Mucosa of descending colon (tissue), 3 donors: ENCODE measurements at places on chromosomes 16 and 17.

DNA sequence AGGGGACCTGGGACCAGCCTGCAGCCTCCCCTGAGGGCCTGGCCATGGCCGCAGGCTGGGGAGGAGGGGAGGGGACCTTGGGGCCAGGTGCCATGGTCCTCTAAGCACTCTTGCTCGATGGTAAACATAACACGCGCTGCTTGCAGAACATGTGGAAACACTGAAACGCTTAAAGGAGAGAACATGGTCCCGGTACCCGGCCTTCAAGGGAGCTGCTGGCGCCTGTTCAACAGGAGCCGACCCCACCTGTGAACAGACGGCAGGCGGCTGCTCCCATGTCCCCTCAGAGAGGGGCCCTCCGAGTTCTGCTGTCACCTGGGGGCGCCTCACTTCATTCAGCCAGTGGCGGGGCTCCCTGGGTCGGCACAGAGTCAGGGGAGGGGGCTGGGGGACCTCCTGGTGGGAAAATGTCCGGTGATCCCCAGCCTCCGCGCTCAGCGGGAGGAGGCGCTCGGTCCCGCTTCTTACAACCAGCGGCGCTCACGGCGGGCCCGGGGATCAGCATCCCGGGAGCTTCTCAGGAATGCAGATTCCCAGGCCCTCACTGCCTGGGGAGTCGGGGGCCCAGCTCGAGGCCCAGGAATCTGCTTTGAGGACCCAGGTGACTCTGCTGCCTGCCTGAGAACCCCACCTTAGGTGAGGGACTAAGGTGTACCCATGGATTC lies 854 bp upstream of the SSTR5 start:
- no peak for DNase-seq

DNA sequence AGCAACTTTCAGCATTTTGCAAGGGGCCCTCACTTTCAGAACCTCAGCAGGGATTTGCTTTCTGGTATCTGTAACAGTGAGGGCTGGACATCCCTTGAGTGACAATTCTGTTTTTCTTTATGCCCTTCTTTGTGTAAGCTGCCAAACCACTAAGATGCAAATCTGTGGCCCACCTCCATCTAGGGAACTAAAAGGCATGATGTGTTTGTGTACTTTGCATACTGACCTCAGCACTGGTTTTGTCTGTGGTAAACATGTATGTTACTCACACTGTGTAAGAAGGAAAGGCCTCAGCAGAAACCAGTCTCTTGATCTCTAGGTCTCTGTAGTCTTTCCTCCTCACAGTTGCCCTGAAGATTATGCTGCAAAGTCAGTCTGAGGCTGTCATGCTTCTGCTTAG lies 396.6 kb upstream of the DYNLRB2 start:
- no peak for DNase-seq

- peak; percentile 79 for DNase-seq
Measured at GRCh38 chr17:10119203-10120108, 79.0 kb downstream of the GAS7 start.

DNA sequence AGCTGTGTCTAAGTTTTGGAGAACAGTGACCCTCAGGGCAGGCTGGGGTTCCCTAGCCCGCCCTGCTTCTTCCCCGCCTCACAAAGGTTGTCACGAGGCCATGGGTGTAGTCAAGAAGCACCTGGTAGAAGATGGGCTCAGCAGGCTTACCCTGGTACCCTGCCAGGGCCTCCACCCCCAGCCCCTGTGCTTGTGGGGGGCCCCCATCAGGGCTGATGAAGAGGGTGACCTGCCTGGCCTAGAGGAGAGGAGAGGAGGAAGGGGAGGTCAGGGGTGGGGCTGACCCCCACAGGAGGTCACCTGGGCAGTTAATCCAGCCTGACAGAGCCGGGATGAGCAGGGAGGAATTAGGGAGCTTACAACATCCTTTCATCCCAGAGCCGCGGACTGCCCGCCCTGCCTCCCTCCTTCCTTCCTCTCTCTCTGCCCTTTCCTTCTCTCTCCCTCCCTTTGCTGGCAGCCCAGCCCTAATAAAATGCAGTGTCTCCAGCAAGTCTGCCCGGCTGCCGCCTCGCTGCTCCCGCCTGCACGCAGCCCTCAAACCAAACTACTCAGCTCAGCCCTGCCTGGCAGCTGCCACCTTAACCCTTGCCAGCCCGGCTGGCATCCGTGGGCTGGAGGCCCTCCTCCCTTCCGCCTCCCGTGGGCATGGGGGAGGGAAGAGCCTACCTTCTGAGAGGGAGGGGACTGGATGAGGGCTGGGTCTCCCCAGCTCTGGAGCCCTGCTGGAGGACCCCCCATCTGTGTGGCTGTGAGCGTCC lies 7.2 kb downstream of the DLX3 start:
- no peak for DNase-seq

DNA sequence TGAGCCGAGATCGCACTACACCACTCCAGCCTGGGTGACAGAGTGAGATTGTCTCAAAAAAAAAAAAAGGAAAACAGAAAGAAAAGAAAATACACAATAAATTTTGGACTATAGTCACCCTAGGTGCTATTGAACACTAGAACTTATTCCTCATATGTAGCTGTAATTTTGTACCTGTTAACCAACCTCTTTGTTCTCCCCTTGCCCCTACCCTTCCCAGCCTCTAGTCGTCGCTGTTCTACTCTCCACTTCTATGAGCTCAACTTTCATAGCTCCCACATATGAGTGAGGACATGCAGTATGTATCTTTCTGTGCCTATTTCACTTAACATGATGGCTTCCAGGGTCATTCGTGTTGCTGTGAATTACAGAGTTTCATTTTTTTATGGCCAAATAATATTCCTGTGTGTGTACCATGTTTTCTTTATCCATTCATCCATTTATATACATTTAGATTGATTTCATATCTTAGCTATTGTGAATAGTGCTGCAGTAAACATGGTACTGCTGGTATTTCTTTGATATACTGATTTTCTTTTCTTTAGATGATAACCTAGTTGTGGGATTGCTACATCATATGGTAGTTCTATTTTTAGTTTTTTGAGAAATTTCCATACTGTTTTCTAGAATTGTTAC lies 28.3 kb downstream of the VPS35L start:
- peak; percentile 48 for DNase-seq

- DNase-seq = no peak
Measured at GRCh38 chr16:69618721-69619120, 53.0 kb downstream of the NFAT5 start.

- peak; percentile 81 for DNase-seq
Measured at GRCh38 chr16:27313422-27314160, at the start of gene IL4R. TSS of gene IL4R (plus strand) at chr16:27313974. CDS start at chr16:27340204, 26,230 bp downstream.

DNA sequence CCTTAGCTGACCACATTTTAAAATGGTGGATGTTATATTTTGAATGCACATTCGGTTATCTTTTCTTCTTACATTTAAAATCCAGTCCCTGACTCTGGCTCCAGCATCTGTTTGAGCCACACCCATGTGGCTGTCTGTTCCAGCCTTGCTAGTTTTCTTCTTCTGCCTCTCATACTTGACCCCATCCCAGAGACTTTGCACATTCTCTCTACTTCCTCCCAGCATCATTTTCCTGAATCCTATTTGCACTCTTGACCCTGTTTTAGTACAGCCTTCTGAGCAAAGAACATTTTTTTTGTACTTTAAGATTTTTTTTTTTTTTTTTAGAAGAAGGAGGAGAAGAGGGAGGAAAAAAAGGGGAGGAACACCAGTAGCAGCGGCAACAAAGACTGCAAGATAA lies 23.3 kb upstream of the MAF start:
- DNase-seq = no peak

GRCh38 chr17:76909971-76910760 lies 42.0 kb downstream of the MGAT5B start:
- peak; percentile 57 for DNase-seq
